T-helper 17 cell (primary cell): ENCODE measurements at places on chromosomes 5 and 9. TPM values are rescaled to one million over a fixed set of nuclear protein-coding genes. Genes with fewer than 3 reads are reported as not detected.

PAEP gene
- total RNA-seq = not detected

BTNL9 gene
- 1.8 TPM for total RNA-seq

EGR1 gene
- total RNA-seq = 30.6 TPM

ARID3C gene
- 0.27 TPM for total RNA-seq

FAM78A gene
- total RNA-seq = 59.5 TPM

LTC4S gene
- 6.4 TPM for total RNA-seq

TLX3 gene
- total RNA-seq = not detected

IRX4 gene
- total RNA-seq = not detected

TAS2R1 gene
- not detected for total RNA-seq
